ENCODE measurements at places on chromosomes 7 and 10.

GRCh38 chr10:91472911-91473310 is 62.8 kb downstream of the HECTD2 start:
- no peak for DNase-seq

GRCh38 chr10:103445767-103446567 is 6.2 kb downstream of the CALHM2 start:
- no peak for DNase-seq

GRCh38 chr7:27399791-27400567 is 157.4 kb downstream of the EVX1 start:
- no peak for DNase-seq

DNA sequence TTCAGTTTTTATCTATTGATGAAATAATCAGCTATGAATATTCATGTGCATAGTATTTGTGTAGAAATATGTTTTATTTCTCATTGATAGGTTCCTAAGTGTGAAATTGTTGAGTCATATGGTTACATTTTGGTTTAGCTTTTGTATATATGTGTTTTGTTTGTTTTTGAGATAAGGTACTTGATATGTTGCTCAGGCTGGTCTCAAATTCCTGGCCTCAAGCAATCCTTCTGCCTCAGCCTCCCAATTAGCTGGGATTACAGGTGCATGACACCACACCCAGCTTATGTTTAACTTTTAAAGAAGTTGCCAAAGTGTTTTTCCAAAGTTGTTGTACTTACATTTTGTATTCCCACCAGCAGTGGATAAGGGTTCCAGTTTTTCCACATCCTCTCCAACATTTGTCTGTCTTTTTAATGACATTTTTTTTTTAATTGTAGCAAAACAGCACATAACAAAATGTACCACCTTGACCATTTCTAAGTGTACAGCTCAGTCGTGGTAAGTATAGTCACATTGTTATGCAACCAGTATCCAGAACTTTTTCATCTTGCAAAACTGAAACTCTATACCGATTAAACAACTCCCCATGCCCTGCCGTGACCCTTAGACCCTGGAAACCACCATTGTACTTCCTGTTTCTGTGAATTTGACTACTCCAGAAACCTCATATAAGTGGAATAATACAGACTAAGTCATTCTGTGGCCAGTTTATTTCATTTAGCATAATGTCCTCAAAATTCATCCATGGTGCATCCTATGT is 12.6 kb upstream of the UBE2D1 start:
- DNase-seq = no peak

DNA sequence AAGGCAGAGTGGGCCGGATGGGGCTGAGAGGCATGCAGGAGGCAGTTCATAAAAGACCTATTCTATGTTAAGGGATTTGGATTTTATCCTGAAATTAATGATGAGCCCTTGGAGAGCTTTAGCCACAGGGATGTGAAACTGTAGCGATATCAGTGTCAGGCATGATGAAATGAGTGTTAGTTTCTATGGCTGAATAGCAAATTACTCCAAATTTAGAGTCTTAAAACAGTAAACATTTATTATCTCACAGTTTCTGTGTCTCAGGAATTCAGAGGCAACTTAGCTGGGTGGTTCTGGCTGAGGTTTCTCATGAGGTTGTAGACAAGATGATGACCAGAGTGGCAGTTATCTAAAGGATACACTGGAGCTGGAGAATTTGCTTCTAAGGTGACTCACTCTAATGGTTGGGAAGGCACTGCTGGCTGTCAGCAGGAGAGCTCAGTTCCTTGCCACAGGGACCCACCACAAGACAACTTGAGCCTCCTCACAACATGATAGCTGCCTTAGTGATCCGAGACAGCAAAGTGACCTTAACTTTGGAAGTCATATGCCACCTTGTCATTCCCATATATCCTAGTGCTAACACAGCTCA is 36.7 kb upstream of the SFTPD start:
- no peak for DNase-seq

DNA sequence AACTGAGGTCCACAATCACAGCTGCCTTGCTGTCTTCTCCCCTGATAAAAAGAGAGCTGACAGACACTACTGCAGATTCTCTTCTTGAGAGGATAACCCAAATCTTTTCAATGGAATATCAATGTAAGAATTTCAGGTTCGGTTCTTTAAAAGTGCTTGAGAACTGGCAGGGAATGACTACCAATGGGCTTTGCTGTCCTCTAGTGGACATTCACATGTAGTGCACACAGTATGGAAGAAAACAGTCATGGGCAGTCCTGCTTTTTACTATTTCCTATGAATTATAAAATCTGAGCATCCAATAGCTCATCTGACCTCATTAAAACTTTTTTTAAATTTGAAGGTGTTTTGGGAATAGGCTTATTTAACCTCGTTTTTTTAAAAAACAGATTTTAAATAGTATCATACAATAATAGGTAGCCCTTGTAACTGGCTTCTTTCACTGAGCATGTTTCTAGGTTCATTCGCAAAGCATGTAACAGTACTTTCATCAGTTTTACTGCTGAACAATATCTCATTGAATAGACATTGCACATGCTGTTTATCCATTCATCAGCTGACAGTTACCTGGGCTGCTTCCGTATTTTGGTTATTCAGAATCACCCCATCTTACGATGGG is 18.3 kb downstream of the FZD9 start:
- no peak for DNase-seq

- no peak for DNase-seq
Measured at GRCh38 chr7:73852500-73852899, 8.5 kb upstream of the TMEM270 start.

DNA sequence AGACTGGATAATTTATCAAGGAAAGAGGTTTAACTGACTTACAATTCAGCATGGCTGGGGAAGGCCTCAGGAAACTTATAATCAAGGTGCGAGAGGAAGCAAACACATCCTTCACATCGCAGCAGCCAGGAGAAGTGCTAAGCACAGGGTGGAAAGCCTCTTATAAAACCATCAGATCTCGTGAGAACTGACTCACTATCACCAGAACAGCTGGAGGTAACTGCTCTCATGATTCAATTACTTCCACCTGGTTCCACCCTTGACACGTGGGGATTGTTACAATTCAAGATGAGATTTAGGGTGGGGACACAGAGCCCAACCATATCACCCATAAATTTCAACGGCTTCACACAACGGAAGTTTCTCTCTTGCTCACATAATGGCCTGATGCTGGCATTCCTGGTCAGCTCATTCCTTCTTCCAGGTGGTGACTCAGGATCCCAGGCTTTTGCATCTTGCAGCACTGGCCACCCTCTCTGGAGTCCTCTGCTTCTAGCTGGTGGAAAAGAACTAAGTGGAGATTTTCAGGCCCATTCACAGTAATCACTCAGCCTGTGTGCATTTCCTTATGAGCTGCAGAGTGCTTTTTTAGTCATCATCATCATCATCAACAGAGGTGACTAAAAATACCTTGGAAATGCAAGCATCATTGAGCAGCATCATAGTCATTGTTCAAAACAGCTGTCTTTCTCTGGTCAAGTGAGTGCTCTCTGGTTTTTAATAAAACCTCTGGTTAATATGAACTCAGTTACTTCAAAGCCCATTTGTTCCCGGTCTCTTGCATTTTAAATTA is 308.1 kb downstream of the SFMBT2 start:
- DNase-seq = no peak

GRCh38 chr10:75887992-75888680 is 456.7 kb downstream of the LRMDA start:
- no peak for DNase-seq

DNA sequence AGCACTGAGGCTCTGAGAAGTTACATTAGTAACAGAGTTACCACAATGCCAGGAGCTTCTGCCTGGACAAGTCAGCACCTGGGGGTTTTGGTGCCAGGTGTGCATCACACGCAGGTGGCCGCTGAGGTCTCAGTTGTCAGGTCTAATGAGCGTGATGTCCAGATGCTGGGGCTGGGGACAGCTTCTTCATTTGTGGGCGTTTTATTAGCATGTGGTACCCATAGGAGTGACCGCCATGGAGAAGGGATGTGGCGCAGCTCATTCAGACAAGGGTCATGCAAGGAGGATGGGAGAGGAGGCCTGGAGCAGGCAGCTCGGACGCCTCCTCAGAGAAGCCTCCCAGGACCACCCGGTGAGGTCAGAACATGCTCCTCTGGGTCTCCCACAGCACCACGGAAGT is 27.8 kb downstream of the FAM241B start:
- no peak for DNase-seq

All from left lobe of liver (tissue), 2 donors.